ENCODE measurements at places on chromosomes 1 and 21.
A peak's percentile ranks its signal among the peaks of the same experiment; 100 is the strongest.

GRCh38 chr1:207925210-207925609 is 14.3 kb upstream of the CD34 start:
- no peak for DNase-seq

DNA sequence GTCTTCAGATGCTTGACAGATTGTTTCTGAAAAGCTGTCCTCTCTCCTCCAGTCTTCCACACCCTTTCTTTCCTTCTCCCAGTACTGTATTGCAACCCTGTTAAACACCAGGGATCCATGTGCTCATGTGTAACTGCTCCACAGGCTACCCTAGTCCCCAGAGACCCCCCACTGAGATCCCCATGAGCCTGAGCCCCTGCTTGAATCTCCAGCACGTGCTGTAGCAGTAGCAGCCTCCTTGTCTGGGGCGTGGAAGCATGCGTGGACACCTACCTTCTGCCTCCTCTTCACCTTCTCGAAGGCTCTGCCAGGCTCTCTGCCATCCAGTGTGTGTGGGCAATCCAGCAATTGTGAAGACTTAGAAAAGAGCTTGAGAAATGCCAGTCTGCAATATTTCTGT is 25.2 kb downstream of the GPR137B start:
- DNase-seq, result no peak

DNA sequence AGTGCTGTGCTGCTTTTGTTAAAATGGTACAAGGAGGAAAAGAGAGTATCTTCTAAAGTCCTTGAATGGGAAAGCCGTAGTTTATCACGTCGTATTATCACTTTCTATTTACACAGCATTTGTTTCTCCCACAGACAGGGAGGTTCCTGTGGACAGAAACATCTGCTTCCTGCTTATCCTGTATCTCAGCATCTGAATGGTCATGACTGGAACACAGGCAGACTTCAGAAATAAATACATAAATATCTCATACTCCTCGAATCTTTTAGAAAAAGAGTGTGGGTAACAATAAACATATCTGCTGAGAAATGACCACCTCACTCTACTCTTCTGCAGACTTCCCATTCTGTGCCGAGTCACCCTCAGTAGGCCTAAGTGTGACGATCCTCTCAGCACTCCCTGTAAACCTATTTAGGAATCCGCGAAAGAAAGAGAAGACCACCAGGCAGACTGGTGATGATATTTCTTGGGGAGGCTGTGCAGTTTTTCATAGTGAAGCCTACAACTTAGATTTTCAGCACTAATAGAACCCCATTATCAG is 393.5 kb downstream of the SMYD3 start:
- no peak for DNase-seq

DNA sequence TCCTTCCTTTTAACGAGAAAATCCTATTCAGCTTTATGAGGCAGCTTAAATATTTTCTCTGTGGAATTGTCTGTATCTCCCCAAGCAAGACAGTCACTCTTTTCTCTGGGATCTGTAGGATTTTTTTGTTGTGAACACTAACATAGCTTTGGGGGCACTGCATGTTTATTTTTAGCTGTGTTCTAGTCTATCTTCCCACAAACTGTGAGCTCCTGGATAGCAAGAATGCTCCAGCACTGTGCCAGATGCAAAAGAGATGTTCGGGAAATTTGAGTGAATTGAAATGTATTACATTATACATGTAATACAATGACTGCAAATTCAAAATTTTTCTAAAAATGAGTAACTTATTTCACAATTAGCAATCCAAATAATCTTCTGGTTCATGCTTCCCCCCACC is 282.2 kb downstream of the PLPP3 start:
- DNase-seq, result no peak

DNA sequence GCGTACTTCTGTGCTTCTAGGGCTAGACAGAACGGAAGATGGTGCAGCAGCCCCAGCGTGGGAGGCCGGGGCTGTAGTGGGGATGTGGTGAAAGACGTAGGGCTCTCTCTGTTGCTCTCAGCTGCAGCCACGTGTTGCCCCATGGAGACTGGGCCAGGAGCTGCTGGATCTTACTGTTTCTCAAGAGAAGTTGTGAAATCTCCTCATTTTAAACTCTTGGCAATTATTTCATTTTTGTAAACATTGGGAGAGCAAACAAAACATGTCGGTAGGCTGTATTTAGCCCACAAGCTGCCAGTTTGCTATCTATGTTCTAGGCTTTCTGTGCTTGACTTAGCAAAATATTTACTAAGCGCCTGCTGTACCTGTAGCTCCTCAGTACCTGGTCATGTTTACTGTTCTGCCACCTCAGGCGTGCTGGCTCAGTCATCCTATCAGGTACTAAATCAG is 15.9 kb upstream of the ELOA start:
- peak; percentile 12 for DNase-seq

DNA sequence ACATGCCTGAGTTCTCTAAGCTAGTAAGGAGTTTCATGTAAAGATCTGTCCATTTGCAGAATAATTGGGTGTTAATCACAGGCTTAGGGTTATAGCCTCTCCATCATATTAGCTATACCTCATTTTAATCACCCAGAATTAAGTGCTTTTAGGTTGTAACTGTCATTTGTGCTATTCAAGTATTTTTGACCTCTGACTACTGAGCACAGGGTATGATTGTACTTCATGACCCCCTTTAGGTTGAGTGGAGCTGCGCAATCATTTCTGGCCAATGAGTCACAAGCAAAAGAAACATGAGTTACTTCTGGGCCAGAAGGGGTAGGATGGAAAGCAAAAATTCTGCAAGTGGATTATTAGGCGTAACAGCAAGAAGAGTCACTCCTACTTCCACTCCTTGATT is 8.4 kb upstream of the SNX7 start:
- DNase-seq, result no peak

DNA sequence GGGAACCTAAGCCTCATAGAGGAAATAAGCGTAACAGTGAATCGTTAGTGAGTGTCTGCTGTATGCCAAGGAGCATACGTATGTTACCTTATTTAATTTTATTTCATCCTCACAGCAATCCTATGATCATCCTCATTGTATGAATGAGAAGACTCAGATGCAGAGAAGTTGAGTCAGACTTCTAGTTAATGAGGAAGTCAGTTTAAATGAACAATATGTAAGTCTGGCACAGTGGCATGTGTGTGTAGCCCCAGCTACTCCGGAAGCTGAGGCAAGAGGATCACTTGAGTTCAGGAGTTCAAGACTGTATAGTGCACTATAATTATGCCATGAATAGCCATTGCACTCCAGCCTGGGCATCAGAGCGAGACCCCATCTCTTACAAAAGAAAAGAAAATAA is 148.0 kb downstream of the ZZZ3 start:
- DNase-seq, result no peak
